ENCODE measurements at places on chromosomes 2 and 18.

DNA sequence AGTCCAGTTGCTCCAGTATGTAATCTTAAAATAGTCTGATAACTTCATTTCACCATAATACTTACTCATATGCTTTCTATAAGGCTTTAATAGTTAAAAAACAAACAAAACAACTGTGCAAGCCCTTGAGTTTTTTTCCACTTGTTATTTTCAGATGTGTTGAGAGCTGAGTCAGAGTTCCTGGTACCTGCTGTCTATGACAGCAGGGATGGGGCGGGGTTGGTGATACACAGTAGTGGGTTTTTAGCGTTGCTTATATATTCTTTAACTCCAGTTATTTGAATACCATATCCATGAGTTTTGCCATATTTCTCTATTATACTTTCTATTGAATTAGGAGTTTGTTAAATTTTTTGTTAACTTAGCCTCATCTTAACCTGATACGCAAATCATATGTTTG, 5.0 kb downstream of the NAPG start:
- no peak for DNase-seq

DNA sequence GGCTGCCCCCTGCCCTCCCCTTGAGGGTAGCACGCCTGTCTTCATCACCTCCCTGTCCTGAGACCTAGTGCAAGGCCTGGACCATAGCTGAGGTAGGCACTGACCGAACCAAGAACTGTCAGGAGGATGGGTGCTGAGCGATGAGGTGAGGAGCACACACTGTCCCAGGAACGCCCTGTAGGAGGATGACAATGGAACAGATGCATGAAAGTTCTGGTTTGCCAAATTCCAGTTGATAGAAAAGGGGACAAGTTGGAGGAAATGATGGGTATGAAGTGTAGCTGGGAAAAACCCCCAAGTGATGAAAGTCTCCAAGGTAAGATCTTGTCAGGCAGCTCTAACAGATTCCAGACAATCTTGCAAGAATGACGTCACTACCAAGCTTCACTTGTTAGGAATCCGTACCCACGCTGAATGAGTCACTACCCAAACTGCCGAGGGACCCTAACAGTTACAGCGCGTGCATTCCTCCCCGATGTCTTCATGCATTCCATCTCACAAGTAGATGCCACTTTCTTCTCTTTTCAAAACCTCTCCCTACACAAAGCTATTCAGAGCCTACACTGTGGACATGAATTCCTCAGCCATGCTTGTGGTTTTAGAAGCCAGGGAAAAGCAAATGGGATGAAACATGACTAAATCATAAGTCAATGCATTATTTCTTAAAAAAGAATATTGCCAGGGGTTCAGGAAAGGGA, 27.6 kb downstream of the MRPL33 start:
- DNase-seq, result no peak

- no peak for DNase-seq
Measured at GRCh38 chr2:6618201-6618600, 247.5 kb downstream of the CMPK2 start.

DNA sequence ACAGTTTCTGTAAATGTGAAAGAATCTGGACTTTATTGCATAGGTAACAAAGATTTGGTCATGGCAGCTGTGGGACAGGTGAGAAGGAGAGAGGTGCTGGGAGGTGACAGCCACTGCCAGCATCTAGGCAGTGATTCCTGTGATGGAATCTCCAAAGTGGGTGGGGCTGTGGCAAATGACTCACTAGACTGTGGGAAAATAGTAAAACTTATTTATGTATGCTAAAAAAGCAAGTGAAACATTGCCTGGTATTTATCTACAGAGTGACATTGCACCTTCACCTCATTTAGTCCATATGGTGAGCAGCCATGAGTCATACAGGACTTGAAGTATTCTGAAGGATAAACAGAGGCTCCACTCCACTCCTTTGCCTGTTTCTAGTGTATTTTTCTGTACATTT, 145.3 kb upstream of the MEX3C start:
- DNase-seq, result no peak

- no peak for DNase-seq
Measured at GRCh38 chr2:177363332-177363731, 29.2 kb upstream of the AGPS start.

GRCh38 chr18:55189972-55190371, 230.7 kb upstream of the CCDC68 start:
- DNase-seq, result no peak

- no peak for DNase-seq
Measured at GRCh38 chr2:39359453-39360038, 77.5 kb downstream of the MAP4K3 start.

- DNase-seq, result no peak
Measured at GRCh38 chr2:68969736-68970490, 4.5 kb upstream of the GKN1 start.

- DNase-seq, result peak; percentile 41
Measured at GRCh38 chr2:96763511-96764252, 3.0 kb downstream of the CNNM4 start.

- no peak for DNase-seq
Measured at GRCh38 chr18:58632552-58632951, 3.7 kb upstream of the ALPK2 start.

DNA sequence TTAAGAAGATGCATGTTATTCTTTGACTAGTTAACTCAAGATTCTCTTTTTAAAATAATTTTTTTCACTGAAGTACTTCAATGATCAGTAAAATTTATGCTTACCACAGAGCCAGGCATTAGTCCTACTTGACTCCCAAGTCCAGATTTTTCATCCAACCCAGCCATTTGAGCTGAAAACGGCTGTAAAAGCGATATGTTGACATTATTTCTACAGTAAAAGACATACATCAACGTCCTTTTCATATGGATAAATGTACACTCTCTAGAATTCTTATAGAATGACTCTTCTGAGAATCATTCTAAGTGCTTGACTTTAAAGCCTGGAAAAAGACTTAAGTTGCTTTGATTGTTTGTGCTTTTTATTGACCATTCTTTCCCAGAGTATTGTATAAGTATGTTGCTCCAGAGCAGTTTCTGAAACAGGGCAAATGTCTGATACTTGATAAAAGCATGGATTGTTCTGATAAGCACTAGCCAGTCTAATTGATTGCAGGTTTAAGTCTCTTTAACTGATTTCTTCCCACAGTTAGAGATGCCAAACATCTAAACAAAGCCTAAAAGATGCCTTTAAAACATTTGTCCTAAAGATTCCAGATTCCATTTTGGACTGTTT, 90.9 kb downstream of the COL5A2 start:
- no peak for DNase-seq

- DNase-seq, result no peak
Measured at GRCh38 chr2:9793156-9793917, 49.9 kb upstream of the TAF1B start.

DNA sequence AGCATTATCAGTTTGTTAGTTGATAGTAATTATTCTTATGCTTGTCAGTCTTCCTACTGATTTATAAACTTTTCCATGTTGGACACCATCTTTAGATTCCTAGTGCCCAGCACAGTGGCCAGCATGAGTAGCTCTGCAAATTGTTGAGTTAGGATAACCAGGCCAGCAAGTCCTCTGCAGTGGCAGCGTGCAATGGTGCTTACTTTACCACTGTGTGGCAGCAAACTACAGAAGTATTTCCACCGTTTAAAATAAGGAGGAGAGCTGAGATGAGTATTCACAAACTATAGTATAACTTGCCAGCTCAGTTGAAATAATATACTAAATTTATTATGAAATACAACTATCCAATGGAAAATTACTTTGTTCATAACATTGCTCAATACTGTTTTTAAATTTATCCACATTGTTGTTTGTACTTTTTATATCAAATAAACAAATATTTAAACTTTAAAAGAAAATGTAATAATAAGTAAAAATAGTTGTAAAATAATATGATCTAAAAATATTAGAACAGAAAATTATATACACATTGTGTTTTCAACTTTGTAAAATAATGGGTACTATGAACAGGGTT, 9.3 kb upstream of the THADA start:
- DNase-seq, result peak; percentile 50

- no peak for DNase-seq
Measured at GRCh38 chr2:74205596-74205995, 7.2 kb downstream of the MTHFD2 start.

GRCh38 chr18:25042641-25043051, 309.3 kb downstream of the ZNF521 start:
- DNase-seq, result no peak

DNA sequence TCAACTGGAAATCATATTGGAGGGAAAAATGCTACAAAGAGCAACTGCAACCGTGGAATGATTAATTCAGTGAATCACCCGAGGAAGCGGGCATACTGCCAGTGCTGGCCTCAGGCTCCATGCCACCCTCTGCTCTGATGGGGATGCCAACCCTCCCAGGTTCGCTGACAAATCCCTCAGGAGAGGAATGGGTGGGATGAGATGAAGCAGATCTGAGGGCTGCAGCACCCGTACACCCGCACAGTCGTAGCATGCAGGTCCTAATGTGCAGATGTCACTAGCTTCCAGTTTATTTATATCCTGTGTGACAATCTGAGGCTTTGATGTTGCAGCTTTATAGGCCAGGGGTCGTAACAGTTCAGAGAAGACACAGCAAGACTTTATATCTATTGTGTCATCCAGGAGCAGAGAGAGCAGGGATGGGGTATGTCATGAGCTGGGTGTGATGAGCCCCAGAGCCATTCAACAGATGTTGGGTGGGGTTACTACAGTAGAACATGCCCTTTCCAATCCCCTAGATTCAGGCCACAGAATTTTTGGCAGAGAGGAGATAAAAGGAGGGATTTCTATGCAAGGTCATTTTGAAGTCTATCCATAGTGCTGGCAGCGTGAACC, 44.6 kb downstream of the DPP4 start:
- DNase-seq, result no peak

- no peak for DNase-seq
Measured at GRCh38 chr2:223599640-223600380, 2.4 kb downstream of the SCG2 start.

DNA sequence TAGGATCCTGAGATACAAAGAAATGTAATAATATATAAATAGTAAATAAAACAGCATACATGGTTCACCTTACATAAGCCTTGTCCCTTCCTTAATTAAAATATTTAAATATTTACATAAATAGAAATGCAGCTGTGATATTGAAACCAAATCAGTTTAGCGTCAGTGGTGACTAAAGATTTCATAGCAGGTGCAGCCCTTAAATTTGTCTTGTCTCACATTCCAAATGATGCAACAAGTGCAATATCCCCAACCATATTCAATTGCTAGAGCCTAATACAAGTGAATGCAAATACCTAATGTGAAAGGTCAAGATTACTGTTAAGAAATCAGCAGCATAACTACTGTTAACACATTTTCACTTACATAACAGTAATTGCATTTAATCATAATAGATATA, 539.5 kb downstream of the NYAP2 start:
- no peak for DNase-seq

GRCh38 chr2:46461709-46462171, 17.6 kb upstream of the TMEM247 start:
- DNase-seq, result no peak

DNA sequence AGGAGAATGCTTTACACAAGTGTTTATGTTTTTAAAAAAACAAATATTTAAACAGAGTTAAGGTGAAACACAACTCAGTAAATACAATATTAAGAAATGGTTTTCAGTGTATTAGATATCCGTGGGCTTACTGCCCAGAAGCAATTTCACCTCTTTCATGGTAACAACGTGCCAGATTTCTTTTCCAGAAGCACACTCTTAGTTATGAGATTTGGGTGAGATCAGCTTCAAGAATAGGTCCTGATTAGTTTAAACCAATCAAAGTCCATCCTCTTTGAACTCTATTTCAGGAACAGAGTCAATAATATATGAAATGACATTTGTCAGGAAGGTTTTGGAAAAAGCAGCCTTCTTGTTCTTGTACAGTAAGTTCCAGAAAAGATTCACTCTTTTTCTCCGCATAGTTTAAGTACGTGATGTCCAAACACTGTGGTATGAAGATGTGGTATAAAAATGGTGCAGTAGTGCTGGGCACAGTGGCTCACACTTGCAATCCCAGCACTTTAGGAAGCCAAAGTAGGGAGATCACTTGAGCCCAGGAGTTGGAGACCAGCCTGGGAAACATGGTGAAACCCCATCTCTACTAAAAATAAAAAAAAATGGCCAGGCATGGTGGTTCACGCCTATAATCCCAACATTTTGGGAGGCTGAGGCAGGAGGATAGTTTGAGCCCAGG, 14.7 kb downstream of the USP34 start:
- DNase-seq, result no peak

DNA sequence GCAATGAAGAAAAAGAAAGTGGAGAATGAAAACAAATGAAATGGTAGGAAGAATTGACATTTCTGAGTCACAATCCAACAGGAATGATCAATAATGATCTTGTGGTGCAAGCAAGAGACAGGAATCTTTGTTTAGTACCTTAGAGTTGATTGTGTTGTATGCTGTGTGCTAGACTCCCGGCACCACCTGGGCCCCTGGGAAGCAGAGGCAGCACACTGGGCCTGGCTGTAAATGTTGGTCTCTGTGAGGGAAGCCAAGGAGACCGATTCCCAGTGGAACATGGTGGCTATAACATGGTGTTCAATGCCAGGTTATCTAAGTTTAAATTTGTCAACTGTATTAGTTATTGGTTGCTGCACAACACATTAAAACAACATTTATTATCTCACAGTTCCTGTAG, 9.8 kb upstream of the CWC22 start:
- no peak for DNase-seq

DNA sequence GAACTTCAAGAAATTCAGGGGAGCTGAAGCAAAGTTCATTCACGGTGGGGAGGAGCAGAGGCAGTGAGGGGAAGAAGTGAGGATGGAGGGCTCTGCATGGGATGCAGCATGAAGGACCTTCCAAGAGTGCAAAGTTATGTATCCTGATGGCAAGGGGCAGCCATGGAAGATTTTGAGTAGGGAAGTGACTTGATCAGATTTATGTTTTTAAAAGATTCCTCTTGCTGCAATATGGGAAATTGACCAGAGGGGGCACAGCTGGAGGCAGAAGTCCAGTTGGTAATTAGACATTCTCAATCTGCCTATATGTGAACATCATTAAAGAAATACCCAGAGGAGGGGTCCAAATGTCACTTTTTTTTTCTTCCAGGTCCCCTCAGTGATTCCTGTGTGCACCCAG, 21.5 kb upstream of the ANXA4 start:
- no peak for DNase-seq

DNA sequence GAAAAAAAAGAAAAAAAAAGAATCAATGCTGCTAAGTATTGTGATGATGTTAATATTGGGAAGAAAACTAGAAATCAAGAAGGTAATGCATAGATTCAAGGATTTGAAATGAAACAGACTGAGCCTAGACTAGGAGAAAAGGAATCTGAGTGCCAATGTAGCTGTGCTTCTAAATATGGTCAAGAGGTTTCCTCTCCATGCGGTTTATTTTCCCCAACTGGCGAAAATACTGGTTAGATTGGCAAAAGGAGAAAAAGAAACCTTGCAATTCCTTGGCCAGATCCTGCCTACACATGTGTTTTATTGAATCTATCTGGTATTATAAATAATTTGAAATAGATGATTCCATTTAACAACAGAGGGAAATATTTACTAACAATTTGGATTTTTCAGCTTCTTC, 5.7 kb downstream of the SCN3A start:
- no peak for DNase-seq

DNA sequence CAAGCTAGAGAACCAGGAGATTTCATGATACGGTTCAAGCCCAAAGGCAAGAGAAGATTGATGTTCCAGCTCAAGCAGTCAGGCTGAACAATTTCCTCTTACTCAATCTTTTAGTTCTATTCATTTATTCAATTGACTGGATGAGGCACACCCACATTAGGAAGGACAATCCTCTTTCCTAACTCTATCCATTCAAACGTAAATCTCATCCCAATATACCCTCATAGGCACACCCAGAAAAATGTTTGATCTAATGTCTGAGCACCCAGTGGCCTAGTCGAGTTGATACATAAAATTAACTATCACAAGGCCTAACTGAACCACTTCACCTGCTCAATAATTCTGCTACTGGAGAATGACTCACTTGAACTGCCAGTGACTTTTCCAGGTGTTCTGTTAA, 180.7 kb downstream of the RAD51AP2 start:
- no peak for DNase-seq

All from SHP77 (cell line).